ENCODE measurements at places on chromosomes 4 and X.

- no peak for DNase-seq
Measured at GRCh38 chrX:67100031-67100884, 443.6 kb upstream of the AR start.

- DNase-seq = no peak
Measured at GRCh38 chrX:17072301-17072700, 125.8 kb downstream of the REPS2 start.

DNA sequence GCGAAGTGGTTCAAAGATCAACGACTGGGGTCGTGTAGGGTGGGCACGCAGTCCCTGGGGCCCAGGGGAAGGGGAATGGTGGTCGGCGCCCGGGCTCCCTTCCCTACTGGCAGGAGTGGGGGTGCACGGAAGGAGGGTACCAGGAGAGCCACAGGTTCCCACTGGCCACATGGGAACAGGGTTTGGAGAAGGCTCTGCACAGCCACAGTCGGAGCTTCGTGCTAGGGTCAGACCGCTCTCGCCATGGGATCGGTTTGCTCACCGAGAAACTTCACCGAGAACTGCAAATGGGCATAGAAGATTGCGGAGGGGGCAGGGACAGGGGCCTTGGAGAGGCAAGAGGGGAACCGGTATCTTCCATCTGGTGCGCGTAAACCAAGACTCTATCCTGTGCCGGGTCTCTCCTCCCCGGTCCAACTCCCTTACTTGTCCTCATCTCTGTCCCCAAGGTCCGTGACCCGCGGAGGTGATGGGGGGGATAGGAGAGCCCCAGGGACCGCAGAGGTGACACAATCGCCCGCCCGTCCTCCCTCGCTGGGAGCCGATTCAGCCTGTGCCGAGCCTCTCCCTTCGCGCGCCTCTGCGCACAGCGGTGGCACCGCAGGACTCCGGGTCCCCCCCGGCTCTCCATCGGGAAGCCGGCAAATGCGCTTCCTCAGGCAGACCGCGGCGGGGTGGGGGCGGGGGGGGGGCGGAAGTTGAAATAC is 1.0 kb downstream of the SCD5 start:
- no peak for DNase-seq

DNA sequence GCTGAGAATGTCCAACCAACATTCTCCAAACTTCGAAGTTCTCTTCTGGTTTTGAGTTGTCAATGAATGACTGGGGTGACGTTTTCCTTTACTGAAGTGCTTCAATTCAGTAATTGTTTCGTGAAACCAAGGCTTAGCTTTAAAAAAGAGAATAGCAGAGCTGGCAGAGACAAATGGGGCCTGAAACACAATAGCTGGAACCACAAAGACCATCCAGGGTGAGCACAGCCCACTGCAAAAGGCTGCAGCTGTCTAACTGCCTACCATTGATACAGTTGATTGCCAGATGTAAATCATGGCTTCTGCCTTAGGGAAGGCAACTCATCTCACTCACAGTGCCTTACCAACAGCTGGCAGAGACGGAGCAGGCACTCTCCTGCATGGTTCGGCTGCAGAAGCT is 78.7 kb upstream of the ZNF518B start:
- DNase-seq = no peak

DNA sequence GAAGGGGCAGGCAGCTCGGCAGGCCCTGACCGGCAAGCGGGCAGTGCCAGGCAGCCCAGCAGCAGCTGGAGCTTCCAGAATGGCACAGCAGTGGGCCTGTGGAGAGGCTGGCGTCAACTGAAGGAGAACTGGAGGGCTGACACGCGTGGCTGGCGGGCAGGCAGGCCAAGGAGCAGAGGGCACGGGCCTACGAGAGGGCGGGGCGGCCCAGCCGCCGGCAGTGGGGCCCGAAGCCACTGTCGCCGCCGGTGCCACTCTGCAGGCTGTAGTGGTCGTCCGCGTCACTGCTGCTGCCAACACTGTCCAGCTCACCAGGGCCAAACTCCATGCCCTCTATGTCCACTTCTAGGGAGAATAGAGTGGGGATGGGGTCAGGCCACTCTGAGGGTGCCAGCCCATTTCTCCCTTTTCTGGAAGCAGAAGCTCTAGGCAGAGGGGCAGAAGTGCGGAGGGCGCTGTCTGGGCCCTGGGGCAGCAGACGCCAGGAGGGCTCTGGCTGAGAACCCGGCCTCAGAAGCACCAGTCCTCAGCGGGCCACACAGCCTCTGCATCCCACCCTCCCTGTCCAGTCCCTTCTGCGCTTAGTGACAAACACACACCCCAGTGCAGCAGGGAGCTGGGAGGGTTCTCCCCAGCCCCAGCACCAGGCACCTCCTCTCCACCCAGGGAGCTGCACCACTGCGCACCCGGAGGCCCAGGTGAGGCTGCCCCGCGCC is 8.6 kb upstream of the HAUS3 start:
- no peak for DNase-seq
